Testis (tissue), 5 donors: ENCODE measurements at places on chromosomes 1 and 21. TPM values are rescaled to one million over a fixed set of nuclear protein-coding genes. Genes with fewer than 3 reads are reported as not detected.

The SYF2 gene
- total RNA-seq: 38.2 TPM

GRCh38 chr1:159121526-159121925, 45.0 kb upstream of the AIM2 start:
- no peaks in the 10 kb centered on the region for H3K36me3 ChIP-seq
- no peak for DNase-seq
- H3K27me3 ChIP-seq: no peaks in the 10 kb centered on the region
- no peak overlapping the region for H3K27ac ChIP-seq

DNA sequence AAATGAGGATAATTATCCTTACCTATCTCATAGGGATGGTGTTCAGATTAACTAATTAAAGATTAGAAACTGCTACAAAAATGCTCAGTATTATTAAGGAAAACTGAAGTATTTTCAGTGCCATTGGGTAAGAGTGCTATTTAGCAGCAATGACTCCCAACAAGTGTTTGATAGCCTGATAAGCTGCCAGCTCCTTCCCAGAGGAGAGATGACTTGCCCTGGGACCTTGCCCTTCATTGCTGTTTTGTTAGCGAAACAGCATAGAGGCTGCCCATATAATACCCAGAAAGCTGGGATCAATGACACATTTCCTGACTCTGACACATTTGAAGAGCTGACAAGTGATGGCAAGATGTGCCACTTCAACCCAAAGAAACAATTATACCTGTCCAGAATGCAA, 592.2 kb downstream of the ADGRL2 start:
- H3K36me3 ChIP-seq: no peaks in the 10 kb centered on the region
- no peak overlapping the region for H3K4me3 ChIP-seq
- no peaks in the 10 kb centered on the region for H3K27me3 ChIP-seq
- no peak overlapping the region for H3K27ac ChIP-seq

DNA sequence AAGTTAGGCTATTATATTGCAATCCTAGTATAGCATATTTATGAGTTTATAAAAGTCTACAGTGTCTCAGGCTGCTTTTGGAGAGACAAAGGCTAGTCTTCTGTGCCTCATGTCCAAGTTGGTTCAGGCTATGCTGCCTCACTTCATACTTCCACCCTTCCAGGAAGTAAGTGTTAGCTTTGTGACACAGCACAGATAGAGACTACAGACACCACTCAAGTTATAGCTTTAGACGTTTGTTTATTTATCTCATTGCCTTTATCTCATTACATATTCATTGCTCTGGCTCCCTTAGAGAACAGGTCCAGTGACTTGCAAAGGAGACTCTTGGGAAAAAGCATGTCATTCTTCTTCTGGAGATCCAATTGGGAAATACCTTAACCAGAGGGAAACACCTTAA, 22.6 kb upstream of the GBP4 start:
- H3K4me3 ChIP-seq: no peak overlapping the region
- H3K4me1 ChIP-seq: peaks cover 8% of the 10 kb centered on the region
- H3K27me3 ChIP-seq: no peaks in the 10 kb centered on the region
- no peaks in the 10 kb centered on the region for H3K36me3 ChIP-seq
- H3K27ac ChIP-seq: peak overlapping the region; percentile 36

The ADGRL4 gene
- total RNA-seq: 7.9 TPM

DNA sequence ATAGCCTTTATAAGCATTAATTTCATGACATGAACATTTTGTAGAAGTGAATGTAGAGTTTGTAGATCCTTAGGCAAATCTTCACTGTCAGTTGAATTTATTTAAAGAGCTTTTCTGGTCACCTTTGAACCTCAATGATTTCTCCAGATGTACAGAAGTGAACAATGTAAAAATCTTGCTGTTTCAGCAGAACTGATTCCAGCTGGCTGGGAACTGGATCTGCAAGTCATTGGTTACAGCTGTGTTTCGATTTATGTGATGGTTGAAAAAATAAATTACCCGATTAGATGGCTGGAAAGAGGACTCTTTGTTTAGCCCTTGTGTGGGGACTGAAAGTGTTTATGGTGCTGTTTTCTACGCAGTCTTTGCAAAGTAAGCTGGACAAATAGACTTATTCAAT, 849.8 kb downstream of the USP25 start:
- H3K4me1 ChIP-seq: peaks cover 13% of the 10 kb centered on the region
- no peak for DNase-seq
- no peaks in the 10 kb centered on the region for H3K36me3 ChIP-seq
- no peaks in the 10 kb centered on the region for H3K27me3 ChIP-seq

The KRTAP12-2 gene
- not detected for total RNA-seq

DNA sequence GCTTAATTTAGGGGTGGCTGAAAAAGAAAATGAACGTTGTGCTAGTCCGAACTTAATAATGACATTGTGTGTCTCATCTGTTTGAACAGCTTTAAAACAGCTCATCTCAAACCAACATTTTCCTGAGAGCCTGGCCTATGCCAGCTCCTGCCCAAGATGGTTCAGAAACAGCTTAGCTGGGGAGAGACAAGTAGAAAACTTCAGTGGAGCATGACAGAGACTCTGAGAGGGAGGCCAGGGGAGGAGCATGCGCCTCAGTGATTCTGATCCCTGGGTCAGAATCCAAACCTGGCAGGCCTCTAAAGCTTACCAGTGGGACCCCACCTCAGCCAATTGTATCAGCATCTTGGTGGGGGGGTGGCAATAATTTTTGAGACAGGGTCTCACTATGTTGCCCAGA, 99.3 kb downstream of the TAS1R2 start:
- no peak overlapping the region for H3K27ac ChIP-seq
- H3K27me3 ChIP-seq: no peaks in the 10 kb centered on the region
- H3K4me1 ChIP-seq: peaks cover 4% of the 10 kb centered on the region
- H3K4me3 ChIP-seq: no peak overlapping the region

DNA sequence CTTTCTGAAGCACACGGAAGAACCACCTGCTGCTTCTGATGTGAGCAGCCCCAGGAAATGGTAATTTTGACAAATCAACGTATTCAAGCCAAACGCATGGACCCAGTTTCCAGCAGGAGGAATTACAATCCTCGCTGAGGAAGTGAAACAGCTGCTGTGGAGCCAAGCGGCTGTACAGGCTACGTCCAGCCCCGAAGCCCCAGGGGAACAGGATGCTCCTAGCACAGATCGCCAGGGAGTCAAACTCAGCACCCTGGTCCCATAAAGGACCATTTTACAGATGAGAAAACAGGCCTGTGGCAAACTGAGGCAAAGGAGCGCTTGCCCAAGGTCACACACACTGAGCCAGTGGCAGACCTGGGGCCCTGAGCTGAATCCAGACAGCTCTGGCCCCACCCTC, 108.0 kb downstream of the PTPRU start:
- H3K27me3 ChIP-seq: no peaks in the 10 kb centered on the region
- H3K36me3 ChIP-seq: no peaks in the 10 kb centered on the region
- no peak overlapping the region for H3K27ac ChIP-seq
- no peak for DNase-seq
- H3K4me1 ChIP-seq: no peaks in the 10 kb centered on the region

- no peaks in the 10 kb centered on the region for H3K27me3 ChIP-seq
- no peak for DNase-seq
- no peak overlapping the region for H3K27ac ChIP-seq
- no peaks in the 10 kb centered on the region for H3K4me1 ChIP-seq
Measured at GRCh38 chr1:182877842-182878241, 38.7 kb downstream of the DHX9 start.

The C1QTNF12 gene
- total RNA-seq: 7.7 TPM

- H3K4me1 ChIP-seq: peaks cover 11% of the 10 kb centered on the region
- no peak for DNase-seq
- H3K27ac ChIP-seq: no peak overlapping the region
- H3K4me3 ChIP-seq: no peak overlapping the region
Measured at GRCh38 chr1:205147191-205147835, 25.5 kb upstream of the RBBP5 start.
